Fibroblast of pulmonary artery (primary cell): ENCODE measurements at places on chromosomes 11 and 22.

- no peak for DNase-seq
Measured at GRCh38 chr22:34236527-34236926, 316.3 kb upstream of the LARGE1 start.

DNA sequence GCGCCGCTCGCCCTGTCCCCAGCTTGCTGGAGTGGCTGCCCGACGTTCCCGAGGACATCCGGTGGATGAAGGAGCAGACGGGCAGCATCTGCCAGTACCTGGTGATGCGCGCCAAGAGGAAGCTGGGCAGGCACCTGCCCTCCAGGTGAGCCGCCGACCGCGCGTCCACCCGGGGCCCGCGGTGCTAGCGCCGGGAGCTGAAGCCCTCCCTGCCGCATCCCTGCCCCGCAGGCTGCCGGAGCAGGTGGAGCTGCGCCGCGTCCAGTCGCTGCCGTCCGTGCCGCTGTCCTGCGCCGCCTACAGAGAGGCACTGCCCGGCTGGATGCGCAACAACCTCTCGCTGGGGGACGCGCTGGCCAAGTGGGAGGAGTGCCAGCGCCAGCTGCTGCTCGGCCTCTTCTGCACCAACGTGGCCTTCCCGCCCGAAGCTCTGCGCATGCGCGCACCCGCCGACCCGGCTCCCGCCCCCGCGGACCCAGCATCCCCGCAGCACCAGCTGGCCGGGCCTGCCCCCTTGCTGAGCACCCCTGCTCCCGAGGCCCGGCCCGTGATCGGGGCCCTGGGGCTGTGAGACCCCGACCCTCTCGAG lies 3.3 kb upstream of the CRACR2B start:
- DNase-seq: no peak

GRCh38 chr11:69131121-69131566 lies 24.6 kb upstream of the SMIM38 start:
- no peak for DNase-seq

DNA sequence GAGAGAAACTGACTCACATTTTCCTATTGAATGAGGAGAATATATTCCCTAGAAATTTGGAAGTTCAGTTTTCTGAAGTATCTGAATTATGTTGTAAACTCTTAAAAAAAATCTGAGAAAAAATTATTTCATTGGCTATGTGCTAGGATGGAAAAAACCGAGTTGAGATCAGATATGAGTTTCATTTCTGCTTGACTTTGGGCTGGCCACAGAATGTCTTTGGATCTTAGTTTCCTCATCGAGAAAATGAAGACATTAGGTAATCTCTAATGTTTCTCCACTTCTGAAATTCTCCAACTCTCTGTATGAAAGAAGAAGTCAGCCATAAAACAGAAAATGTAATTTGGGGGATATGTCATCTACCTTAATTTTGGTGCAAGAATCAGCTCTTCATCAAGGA lies 28.8 kb downstream of the SLN start:
- no peak for DNase-seq

DNA sequence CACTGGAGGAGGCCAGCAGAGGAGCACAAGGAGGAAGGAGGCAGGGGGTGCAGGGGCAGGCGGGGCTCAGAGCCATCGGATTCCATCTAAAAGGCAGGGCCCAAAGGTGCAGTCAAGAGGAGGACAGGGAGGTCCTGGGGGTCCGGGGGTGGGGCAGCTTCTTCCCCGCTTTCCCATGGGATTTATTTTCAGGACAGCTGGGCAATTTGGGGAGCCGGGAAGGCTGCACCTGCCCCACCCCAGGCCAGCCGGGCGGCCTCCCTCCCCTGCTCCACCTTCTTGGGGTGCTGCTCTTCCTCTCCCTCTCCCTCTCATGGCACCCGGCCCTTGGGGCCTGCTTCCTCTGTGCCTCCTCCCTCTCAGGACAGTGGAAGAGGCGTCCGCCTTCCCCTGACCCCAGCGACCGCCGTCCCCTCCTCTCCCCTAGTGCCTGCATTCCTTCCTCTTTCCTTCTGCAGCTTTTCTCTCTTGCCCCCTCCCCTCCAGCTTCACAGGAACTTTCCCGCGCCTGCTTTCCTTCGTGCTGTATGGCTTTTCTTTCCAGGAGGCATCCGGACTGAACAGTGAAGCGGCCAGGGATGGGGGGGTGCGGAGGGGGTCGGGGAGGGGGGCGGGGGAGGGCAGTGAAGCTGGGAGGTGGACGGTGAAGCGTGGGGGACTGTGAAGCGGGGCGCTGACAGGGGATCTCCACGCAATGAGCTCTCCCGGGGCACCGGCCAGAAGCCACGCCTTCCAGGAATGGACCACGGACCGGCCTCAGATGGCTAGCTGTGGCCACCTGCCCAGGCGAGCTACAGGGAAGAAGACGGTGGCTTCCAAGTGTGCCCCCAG lies 26.9 kb downstream of the APOBEC3H start:
- DNase-seq: no peak

GRCh38 chr11:103929170-103929903 lies 107.1 kb upstream of the DDI1 start:
- no peak for DNase-seq

- peak; percentile 21 for DNase-seq
Measured at GRCh38 chr11:121800731-121801393, 315.2 kb downstream of the BLID start.

DNA sequence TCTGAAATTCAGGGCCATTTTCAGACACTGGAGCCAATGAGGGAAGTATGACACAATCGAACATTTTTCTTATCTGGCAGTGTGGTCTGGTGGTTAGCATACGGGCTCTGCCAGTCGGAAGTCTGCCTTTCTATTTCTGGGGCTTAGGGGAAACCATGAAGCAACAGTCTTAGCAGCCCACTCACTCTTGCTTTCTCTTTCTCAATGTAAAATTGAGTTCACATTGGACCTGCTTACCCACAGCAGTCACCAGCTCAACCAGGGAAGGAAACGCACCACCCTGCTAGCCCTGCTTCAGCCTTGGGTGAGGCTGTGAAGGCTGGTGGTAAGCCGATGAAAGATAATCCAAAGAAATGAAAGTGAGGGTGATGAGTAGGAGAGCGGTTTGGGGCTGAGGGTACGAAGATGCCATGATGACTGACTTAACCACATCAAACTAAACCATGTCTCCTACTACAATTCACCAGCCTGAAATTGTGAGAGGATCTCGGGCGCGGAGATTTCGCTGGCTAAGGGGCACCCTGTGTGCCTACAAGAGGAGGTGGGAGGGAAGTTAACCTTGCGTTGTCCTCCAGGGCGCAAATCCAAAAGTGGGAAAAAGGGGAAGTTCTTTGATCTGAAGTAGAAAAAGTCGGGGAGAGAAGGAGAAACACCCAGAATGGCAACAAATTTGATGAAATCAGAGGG lies 2.0 kb upstream of the LMO2 start:
- DNase-seq: peak; percentile 71

DNA sequence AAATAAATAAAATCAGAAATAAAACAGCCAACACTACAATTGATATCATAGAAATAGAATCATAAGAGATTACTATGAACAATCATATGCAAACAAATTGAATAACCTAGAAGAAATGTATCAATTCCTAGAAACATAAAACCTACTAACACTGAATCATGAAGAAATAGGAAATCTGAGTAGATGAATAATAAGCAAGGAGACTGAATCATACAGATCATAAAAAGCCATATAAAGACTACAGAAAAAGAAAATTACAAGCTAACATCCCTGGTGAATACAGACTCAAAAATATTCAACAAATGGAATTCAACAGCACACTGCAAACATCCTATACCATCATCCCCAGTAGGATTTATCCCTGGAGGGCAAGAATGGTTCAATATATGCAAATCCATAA lies 135.6 kb downstream of the SBF2 start:
- DNase-seq: no peak

DNA sequence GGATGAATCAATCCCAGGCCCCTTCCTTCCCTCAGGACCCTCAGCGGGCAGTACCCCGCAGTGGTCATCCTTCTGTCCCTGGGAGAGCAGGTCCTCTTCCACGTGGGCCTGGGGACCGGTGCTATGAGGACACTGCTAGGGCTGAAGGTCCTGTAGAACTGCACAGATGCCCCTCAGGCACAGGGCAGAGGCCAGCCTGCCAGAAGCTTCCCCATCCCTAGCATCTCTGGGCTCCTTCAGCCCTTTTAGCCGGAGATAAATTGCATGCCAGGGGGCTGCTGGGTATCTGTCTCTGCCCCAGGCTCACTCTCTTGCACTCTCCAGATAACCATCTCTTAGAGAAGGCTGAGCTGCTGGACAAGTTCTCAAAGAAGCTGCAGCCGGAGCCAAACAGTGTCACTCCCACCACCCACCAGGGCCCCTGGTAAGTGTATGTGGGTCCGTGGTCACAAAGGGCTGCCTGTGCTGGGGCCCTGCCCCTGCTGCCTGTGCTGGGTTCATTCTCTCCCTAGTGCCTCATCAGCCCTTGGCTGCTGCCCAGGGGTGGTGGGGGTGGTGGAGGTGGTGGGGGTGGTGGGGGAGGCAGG lies 2.3 kb downstream of the ATG16L2 start:
- no peak for DNase-seq

DNA sequence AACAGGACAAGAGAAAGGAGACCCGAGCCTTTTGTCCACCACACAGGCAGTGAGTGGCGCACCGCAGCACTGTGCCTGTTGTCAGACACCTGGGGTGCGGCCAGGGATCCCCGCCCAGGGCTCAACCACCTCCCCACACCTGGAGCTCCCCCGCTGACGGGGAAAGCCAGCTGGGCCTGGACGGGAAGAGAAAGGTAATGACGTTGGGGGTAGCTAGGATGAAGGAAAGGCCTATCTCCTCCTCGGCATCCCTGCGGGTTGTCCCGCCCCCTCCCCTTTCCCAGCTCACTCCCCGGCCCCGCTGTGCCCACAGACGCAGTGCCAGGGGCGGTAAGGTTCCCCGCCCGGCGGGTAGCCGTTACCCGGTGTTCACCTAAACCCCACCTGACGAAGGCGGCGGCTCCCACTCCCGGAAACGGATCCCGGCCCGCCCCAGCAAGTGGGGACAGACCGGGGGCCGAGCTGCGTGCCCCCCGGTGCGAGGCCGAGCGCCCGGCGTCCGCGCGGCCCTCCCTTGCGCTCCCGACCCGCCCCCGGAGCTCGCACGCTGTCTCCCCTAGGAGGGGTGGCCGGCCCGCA lies 495 bp downstream of the HYOU1 start:
- DNase-seq: no peak
